ENCODE measurements at places on chromosomes 1 and 21.

GRCh38 chr1:209323743-209324142 lies 259.8 kb upstream of the CAMK1G start:
- DNase-seq: no peak

- no peak for DNase-seq
These were observed 4.9 kb downstream of the TPM3 start for GRCh38 chr1:154186852-154187501.

DNA sequence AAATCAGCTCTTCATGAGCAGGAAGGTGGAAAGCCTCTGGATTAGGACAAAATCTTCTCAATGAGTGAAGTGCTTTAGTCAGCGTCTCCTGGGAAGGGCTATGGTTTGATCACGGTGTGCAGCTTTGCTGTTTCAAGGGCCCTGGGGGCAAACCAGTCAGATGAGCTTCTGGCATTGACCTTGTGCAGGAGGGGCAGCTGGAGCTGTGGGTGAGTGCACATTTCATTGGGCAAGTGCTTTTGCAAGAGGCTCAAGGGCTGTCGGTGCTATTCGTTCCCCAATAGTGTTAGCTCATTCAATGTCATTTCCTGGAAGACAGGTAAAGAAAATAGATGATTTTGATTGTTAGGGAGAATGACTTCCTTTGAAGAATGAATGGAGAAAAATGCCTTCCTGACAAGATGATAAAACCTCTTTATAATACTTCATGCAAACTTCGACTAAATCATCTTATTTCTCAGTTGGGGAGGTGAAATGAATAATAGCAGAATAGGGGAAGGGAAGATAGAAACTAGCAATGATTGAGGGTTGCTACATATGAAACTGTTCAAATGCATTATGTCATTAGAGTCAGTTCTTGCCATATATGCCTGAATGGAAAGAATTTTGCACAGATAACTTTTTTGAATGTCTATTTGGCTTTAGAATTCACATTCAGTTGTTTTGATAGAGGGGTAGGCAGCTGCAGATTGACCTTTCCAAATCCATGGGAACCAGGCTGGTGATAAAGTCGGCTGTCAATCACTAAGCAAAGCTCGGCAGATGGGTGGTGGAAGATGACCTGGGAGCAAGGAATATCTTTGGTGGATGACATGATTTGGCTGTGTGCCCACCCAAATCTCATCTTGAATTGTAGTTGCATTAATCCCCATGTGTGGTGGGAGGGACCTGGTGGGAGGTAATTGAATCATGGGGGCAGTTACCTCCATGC lies 12.9 kb upstream of the DISC1 start:
- no peak for DNase-seq

GRCh38 chr1:90780981-90781380 lies 63.9 kb upstream of the BARHL2 start:
- DNase-seq: no peak

DNA sequence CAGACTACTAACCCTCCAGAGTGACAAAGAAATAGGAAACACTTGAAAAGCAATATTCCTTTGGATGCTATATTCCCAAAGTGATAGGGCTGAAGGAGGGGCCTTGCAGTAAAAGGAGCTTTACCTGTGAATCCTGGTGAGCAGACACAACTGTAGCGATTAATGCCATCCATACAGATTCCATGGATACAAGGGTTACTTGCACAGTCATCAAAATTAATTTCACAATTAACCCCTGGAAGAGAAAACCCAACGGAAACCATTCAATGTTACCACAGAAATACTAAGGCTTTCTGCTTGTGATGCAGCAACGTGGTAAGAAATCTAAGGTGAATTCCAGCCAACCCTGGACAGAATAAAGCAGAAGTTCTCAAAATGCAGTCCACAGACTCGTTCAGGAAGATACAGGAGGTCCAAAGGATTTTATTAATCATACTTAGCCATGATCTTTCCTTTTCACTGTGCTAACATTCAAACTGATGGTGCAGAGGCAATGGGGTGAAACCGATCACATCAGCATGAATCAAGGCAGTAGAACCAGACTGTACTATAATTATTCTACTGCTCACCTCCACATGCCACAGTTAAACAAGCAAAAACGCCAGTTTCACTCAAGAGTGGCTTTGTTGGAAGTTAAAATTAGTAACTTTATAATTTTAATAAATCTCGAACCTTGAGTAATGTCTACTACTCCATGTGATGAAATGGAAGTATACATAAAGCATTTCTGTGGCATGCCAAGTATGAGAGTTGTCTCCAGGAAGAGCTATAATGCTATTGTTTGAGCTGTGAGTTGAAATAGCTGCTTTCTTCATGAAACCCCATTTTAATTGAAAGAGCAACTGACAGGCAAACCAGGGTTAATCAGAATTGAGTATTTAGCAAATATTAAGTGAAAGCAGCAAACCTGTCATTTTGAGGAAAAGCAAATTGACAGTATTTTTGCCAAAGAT lies 63.2 kb upstream of the ADAM30 start:
- DNase-seq: no peak

DNA sequence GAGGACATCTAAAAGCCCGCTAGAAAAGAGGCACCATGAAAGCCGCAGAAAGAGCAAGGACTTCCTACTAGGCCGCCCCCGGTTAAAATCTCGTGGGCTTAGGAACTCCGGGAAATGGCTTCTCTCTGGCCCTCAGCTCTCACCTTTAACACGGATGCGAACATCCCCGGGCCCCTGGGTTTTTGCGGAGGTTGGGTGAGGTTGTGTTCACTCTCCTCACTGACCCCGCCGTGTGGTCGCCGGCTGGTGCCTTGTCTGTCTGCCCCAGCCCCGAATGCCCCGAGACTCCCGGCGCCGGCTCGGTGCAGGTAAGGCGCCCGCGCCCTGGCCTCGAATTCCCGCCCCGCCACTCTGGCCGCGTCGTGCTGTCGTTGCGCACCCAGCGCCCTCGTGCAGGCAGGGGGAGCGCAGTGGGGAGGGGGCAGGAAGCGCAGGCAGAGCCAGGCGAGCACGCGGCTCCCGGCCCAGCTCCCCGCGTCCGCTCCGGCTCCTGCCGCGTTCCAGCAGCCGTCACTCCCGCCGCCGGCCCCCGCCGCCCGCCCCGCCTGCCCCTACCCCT lies at the start of gene SHISAL2A:
TSS of gene SHISAL2A (plus strand) at position 437 of the 559 bp plus-strand sequence. CDS start 326 bp downstream, outside the sequence.
- DNase-seq: peak; percentile 26

DNA sequence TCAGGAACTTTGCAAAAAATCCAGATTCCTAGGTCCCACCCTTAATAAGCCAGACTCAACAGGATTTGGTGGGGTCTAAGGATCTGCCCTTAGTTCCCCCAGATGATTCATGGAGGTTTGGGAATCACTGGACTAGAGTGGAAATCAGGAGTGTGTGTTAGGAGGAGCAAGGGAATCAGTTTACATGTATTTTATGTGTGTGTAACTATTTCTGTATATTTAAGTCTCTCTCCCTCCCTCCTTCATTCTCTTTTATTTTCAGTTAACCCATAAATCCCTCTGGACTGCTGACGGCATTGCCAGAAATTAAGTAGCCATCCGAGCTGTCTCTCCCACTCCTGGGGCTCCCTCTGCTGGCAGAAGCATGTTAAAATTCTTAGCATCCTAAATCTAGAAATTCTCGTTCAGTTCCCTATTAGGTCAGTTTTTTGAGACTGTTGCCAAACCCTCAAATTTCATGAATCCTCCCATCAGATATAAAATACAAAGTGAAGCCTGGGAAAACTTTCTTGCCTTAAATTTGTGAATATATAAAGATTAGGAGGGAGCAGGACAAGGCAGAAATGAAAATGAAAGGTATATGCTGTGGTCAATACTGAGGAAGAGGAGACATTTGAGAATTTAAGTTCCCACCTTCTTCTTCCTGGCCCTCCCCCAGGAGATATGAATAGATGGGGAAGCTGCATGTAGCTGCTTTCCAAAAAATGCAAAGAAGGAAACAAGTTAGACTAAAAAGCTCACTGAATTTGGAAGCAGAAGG lies 11.7 kb upstream of the HSD11B1 start:
- DNase-seq: peak; percentile 56

GRCh38 chr1:246483569-246483933 lies 23.5 kb downstream of the SMYD3 start:
- DNase-seq: no peak

DNA sequence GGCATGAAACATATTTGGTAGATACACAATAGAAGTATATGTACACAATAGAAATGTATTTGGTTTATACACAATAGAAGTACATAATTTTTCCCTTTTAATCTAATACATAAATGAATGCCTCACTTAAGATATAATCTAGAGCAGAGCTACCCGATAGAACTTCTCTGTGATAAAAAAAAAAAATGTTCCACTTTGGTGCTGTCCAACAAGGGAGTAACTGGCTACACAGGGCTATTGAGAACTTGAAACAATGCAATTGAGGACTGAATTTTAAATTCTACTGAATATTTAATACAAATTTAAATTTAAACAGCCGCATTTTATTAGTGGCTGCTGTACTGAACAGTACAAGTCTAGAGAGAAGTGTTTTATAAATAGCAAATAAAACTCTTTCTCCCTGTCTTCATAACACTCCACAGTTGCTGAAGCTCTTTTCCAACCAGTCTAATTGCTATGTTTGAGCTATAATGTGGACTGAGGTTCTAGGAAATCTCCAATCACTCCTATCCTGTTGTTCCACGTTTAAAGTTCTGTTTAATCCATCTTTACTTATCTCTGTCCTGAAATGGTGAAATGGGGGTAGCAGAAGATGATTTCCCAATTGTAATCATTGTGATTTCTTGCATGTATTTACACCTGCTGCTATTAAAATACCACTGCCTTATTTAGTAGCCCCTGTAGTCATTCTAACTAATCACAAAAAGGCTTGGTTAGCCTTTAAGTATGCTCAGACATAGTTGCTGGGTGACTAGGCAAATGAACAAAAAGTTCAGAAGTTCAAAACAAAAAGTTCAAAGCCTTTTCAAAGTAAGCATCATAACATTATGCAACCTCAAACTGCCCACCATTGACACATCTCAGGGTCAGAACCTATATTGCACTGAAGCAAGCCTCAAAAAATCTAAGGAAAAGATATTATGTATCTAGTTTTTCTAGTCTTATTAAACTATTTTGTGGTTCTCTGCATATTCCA lies 192.3 kb upstream of the C1orf87 start:
- DNase-seq: no peak

DNA sequence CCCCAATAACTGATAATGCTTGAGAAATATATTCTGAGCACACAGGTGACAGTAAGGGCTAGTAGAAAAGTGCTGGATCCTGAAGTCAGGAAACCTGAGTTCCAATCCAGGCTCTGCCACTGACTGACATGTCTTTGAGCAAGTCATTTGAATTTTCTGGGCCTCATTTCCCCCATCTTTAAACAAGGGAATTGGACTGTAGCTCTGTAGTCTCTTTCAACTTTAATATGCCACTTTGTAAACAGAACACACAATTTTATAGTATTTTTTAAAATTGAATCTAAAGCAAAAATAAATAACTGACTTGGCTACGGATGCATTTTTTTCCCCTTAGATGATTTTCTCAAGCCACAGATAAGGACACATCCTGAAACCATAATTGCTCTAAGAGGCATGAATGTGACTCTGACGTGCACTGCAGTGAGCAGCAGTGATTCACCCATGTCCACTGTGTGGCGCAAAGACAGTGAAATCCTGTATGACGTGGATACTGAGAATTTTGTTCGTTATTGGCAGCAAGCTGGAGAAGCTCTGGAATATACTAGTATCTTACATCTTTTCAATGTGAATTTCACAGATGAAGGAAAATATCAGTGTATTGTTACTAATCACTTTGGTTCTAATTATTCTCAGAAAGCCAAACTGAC lies 37.0 kb downstream of the LRIG2 start:
- DNase-seq: no peak

GRCh38 chr21:35399002-35399530 lies 350.0 kb upstream of the RUNX1 start:
- no peak for DNase-seq

DNA sequence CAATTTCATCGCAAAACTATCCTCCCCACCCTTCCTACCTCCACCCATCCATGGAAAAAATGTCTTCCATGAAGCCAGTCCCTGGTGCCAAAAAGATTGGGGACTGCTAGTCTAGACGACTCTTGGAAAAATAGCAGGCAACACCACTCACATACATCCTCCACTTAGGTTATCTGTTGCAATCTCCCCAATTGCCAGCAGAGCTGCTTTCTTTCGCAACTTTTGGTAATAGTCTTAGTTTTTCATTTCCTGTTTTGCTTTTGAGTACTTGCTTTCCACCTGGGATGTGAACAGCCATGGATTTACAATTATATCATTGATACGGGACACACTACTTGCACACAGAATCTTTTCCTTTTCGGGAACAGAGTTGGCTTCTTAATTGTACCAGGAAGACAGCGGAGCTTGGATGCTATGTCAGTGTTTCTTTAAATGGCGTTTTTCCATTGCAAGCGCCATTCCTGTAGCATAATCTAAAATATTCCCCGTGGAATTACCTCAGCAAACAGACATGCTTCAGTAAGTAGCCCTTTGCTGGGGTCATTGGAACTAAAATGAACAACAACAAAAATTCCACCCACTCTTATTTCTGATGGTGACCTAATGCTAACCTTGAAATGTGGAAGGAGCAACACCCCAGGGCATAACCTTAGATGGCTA lies 183.3 kb upstream of the ADGRL2 start:
- DNase-seq: no peak

GRCh38 chr1:248596615-248597014 lies 885 bp downstream of the OR2T10 start:
- DNase-seq: no peak

DNA sequence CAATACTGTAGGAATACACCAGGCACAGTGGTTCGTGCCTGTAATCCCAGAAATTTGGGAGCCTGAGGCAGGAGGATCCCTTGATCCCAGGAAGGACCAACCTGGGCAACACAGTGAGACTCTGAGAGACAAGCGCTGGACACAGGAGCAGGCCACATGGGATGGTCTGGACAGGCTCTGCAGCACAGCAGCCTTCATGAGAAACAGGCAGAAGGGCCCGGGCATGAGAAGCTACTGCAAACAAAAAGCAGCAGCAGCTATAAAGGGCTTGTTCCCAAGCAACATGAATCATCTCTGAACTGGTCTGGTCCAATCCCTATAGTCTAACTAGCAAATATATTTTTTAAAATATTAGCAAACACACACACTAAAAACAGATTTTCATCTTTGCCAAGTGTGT lies 35.5 kb upstream of the SLAMF9 start:
- DNase-seq: no peak

DNA sequence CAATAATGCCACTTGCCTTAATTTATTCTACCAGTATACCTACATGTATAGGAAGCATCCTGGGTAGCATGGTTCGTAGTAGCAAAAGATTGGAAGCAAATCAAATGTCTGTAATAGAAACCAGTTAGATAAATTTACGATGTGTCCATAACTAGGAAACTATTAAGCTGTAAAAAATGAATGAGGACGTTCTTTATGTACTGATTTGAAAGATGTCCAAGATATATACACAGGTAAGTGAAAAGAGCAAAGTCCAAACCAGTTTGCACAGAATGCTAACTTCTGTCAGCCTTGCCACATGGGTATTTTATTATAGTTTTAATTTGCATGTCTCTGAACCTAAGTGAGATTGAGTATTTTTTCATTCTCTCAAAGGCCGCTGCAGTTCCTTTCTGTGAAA lies 251.8 kb upstream of the IRF2BP2 start:
- DNase-seq: no peak
